ENCODE measurements at places on chromosomes 4 and X.

DNA sequence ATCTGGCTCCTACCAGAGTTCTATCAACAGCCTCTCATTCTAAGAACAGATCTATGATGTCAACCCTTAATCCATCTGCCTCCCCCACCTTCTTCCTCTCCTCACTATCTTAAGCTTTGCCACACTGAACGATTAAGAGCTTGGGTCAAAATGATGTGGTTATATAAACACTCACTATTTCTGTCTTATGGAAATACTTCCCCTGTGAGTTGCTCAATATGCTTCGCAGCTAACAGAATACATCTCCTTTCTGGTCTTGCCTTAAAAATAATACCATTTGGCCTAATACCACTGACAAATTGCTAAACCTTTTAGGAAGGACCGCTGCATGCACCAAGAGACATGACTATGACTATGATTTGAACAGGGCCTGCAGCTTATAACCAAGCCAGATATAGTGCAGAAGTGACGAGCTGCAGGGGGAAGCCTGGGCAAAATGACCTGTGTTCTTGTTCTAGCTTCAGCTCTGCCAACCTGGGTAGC lies 130.9 kb downstream of the RNF150 start:
- DNase-seq, result no peak

DNA sequence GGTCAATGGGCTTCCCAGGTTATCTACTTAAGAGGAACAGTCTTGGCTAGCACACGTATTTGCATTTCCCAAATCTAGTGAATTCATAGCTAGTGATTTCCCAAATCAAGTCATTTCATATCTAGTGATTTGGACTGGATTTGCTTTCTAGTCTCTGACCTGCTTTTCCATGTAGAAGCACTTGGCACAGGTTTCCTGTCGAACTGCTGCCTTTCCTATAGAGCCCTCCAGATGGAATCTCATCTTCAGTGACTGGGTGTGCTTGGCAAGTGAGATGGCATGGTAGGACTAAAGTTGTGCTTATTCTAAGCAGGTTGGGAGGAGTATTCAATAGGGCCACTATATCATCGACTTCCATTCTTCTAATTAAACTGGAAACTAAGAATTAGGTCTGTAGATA lies 94.7 kb downstream of the CCNG2 start:
- DNase-seq, result no peak

DNA sequence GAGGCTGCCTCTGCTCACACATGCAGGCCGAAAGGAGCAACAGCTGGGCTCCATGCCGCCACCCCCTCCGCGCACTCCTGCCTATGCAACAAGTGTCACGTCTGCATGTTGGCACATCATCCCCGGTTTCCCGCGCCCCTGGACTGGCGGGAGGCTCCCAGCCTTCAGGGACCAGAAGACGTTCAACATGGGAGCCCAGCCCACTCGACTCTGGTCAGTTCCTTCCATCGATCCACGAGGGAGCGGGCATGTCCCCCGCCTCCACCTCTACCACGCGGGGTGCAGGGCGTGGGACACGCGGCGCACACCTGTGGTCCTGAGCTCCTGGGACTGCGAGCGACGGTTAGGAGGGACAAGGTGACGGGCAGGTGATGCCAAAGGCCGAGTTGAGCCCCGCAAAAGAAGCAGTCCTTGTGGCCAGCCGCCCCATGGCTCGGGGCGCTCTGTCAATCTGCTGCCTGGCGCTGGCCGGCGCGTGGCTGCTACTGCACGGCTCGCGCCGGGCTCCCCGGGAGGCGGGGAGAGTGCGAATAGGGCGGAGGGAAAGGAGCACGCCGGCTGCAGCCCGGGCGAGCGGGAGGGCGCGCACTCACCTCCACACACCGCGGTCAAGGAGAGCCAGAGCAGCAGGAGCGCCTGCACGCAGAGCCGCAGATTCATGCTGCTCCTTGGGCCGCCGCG lies 645 bp downstream of the APLN start:
- DNase-seq, result no peak

- DNase-seq, result no peak
Observed at GRCh38 chrX:154998204-154998880, 24.2 kb downstream of the F8 start.

GRCh38 chr4:82436780-82437179 lies 6.4 kb downstream of the ENOPH1 start:
- DNase-seq, result no peak

GRCh38 chr4:54959651-54960116 lies 165.7 kb downstream of the KDR start:
- DNase-seq, result no peak

- DNase-seq, result no peak
Observed at GRCh38 chrX:152821145-152821765, 9.3 kb downstream of the CETN2 start.

DNA sequence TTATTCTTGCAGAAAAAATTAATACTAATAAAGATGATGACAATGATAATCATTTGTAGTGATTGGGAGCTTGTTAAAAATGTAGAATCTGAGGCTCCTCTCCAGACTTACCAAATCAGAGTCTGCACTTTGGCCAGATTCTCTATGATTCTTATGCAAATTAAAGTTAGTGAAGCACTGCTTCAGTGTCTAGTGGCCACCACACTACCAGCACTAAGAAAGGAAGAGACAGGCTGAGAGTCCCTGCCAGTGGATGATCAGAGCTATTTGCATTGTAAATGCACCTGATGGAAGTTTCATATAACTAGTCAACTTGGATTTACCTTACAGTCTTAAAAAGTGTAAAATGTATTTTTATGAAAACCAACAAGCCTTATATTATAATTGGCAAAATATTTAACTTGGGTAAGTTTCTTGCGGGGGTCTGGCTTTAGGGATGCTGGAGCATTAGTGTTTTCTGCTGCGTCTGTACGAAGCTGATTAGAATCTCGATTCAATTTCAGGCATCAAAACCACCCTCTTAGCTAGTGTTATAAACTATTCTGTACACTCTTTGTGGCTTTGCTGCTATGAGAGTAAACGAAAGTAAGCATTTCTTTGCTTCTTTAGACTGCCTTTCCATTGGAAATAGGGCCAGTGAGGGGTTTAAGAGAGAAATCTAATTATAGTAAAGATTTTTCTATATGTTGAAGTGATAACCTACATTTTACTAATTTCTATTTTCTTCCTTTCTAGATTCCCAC lies 114.1 kb downstream of the TLL1 start:
- DNase-seq, result no peak

- DNase-seq, result no peak
Observed at GRCh38 chrX:112341598-112341997, 259.0 kb upstream of the TRPC5 start.

- DNase-seq, result no peak
Observed at GRCh38 chr4:1416051-1416947, 10.1 kb upstream of the NKX1-1 start.

DNA sequence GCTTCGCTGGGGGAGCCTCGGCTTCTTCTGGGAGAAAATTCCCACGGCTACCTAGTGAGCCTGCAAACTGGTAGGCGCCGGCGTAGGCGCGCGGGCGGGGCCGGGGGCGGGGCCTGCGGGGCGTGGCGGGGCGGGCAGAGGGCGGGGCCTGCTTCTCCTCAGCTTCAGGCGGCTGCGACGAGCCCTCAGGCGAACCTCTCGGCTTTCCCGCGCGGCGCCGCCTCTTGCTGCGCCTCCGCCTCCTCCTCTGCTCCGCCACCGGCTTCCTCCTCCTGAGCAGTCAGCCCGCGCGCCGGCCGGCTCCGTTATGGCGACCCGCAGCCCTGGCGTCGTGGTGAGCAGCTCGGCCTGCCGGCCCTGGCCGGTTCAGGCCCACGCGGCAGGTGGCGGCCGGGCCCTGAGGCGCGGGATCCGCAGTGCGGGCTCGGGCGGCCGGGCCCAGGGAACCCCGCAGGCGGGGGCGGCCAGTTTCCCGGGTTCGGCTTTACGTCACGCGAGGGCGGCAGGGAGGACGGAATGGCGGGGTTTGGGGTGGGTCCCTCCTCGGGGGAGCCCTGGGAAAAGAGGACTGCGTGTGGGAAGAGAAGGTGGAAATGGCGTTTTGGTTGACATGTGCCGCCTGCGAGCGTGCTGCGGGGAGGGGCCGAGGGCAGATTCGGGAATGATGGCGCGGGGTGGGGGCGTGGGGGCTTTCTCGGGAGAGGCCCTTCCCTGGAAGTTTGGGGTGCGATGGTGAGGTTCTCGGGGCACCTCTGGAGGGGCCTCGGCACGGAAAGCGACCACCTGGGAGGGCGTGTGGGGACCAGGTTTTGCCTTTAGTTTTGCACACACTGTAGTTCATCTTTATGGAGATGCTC lies at the start of gene HPRT1:
TSS of gene HPRT1 (plus strand) at position 161 of the 857 bp plus-strand sequence. CDS start at position 308, 147 bp downstream.
- DNase-seq, result peak; percentile 55

DNA sequence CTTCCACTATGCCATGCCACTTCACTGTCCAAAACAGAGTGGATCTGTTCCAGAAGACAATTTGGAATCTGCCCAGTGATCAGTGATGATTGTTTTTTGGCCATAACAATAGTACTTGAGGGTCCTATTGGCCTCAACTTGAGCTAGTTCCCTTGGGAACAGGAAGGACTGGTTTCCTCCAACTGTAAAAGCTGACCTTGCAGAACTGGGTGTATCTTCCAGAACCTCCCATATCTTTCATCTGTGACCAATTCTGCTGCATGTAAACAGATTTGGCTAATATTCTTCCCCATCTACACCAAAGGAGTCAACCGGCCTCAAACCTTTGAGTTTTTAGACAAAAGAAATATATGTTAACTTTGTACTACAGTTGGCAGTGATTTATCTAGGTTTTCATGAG lies 165.1 kb upstream of the TRPC5 start:
- DNase-seq, result no peak

- DNase-seq, result no peak
Observed at GRCh38 chr4:78520808-78521226, 30.8 kb upstream of the ANXA3 start.

DNA sequence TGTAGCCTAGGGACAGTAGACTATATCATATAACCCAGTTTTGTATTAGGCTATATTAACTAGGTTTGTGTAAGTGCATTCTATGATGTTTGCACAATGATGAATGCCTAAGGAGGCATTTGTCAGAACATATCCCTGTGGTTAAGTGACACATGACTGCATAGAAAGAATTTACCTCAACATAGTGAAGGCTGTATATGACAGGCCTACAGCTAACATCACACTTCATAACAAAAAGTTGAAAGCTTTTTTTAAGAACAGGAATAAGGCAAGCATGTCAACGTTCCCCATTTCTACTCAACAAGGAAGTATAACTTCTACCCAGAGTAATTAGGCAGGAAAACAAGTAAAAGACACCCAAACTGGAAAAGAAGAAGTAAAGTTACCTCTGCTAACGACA lies 165.9 kb upstream of the NDST4 start:
- DNase-seq, result no peak

DNA sequence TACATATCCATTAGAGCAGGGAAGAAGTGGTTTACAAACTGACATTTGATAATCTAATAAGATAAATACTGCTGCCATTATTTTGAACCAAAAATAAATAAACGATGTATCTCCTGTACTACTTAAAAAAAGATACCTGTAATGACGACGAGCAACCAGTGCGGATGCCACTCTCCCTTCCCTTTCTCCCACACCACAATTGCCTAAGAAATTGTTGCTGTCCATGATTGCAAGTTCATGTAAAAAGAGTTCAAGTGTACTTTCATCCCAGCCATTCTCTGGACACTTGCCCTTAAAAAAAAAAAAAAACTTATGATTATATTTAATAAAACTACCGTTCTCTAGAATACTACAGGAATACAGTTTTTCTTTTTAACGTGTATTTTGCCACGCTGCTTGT lies 1.4 kb downstream of the SEPSECS start:
- DNase-seq, result no peak

- DNase-seq, result no peak
Observed at GRCh38 chrX:134948333-134949241, 42.2 kb upstream of the SMIM10 start.

- no peak for DNase-seq
Observed at GRCh38 chr4:54764476-54764875, 106.7 kb downstream of the KIT start.

GRCh38 chr4:128454281-128454871 lies 166.8 kb upstream of the PGRMC2 start:
- peak; percentile 4 for DNase-seq

GRCh38 chr4:88981556-88981955 lies 75.4 kb downstream of the FAM13A start:
- DNase-seq, result no peak

DNA sequence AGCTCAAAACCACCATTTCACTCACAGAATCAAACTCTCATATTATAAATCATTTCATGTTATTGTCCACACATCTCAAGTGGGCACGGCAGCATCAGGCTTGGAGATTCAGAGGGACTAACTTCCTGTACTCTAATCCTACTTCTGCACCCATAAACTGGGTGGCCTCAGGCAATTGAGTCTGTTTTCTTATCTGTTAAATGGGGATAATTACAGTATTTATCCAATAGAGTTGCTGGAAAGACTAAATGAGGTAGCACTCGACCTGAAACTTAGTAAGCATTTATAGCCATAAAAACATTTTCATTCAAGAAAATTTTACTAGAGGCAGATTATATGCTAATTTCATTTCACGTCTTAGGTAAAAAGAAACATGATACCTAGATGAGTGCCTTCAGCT lies 13.0 kb downstream of the TBC1D1 start:
- no peak for DNase-seq

- DNase-seq, result no peak
Observed at GRCh38 chr4:81562093-81562492, 90.4 kb upstream of the RASGEF1B start.

DNA sequence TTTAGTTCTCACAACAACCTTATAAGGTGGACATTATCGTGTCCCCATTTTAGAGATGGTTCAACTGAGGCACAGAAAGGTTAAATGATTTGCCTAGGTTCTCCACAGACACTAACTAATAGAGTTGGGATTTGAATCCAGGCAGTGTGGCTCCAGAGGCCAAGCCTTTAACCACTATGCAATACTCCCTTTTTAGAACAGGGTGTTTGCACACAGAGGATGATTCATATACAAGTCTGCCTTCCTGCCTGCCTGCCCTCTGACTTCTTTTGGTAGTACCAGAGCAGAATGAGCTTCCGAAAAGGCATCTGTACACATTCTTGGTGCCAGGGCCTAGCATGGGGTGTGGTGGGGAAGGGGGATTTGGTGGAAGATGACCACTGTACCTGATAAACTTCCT lies 150.8 kb upstream of the ARHGEF9 start:
- no peak for DNase-seq

- peak; percentile 5 for DNase-seq
Observed at GRCh38 chr4:184762100-184762499, 28.2 kb upstream of the CENPU start.

DNA sequence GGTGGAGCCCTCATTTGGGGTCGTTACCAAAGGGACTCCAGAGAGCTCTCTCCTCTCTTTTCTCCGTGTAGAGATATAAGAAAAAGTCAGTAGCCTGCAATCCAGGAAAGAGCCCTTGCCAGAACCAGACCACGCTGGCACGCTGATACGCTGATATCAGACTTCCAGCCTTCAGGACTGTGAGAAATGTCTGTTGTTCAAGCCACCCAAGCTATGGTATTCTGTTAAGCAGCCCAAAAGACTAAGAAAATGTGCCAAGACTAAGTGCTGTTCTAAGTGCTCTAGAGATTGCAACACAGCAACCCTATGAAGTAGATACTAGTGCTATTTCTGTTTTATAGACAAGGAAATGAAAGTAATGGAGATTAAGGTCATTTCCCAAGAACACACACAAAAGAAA lies 205.7 kb downstream of the CAMK2D start:
- DNase-seq, result no peak

- DNase-seq, result no peak
Observed at GRCh38 chrX:131675596-131676194, 131.8 kb downstream of the OR13H1 start.

- DNase-seq, result no peak
Observed at GRCh38 chr4:184359888-184360287, 114.5 kb downstream of the IRF2 start.
